Left renal pelvis (tissue), 4 donors: ENCODE measurements at places on chromosomes 7 and 10.

DNA sequence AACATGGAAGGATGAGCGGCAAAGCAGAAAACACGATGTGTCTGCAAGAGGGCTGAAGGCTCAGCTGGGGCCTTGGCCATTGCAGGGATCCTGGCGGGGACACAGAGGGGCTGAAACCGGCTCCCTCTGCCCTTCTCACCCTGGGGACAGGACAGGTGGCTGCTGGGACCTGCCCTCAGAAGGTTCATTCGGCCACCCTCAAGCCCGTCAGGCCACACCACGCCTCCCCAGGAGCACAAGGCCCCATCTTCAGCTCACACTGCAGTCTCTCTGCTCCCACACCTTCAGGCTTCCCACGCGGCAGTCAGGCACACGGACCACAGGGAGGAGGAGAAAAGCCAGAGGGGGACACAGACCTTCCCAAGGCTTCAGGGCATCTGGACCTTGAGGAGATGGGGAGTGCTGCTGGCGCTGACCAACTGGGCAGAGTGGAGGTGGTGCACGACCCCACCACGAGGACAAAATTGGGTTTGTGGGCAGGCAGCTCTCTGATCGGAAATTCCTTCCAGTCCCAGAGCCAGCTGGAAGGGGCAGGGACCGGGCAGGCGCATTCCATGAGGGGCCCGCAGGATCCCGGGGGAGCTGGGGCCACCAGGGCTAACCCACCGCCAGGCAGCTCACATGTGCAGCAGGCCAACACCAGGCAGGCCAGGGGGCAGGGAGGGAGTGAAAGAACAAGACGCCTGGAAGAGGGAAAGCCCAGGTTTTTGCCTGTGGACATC is 104.0 kb downstream of the MAD1L1 start:
- no peak for DNase-seq

DNA sequence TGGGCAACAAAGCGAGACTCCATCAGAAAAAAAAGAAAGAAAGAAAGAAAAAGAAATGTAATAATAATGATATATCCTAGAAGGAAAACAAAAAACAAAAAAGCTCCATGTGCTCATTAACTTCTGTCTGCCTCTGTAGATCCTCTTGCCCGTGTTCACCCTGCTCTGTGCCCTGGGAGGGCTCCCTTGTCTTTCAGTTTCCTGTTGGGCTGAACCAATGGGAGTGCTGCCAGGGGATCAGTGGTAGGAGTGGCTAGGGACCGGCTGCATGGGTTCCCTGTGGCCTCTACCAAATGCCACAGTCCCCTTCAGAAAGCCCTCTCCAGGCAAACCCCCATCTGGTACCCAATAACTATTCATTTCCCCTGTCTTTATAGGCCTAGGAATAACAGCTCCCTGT is 51.8 kb upstream of the PARD3 start:
- no peak for DNase-seq

GRCh38 chr7:80040752-80041151 is 93.9 kb upstream of the GNAI1 start:
- DNase-seq = no peak

GRCh38 chr10:8661886-8662285 is 607.4 kb downstream of the GATA3 start:
- no peak for DNase-seq

DNA sequence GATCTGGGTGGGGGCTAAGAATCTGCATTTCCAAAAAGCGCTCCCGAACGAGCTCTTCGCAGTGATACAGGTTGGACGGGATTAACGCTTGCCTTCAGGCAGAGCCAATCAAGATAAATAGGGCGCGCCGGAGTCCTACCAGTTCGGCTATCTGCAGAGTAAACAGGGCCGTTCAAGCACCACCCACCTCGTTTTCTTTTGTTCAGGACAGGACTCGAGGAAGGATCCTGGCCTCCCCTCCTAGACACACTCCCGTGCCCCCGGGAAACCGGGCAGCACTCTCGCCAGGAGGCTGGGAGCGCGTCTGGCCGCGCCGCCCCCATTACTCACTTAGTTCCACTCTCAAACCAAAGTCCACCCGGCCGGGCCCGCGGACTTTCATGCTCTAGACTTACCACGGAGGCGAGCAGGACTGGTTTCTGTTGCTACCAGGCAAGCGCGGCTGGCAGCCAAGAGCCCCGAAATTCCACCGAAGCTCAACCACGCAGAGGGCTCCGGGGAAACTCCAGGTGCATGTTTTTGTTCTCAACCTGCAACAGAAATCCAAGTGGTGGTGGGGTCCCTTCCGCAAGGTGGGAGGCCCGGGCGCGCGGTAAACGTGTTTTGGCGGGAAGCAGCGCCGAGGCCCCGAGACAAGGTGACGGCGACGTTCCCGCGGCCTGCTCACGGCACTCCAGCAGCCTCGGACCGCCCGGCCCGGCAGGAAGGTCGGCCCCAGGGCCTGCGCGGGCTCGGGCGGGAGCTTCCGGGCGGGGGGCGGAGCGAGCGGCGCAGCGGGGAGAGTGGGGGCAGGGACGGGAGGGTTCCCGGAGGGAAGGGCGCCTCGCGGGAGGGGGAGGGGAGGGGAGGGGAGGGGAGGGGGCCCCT is 12.7 kb downstream of the HNRNPF start:
- peak; percentile 63 for DNase-seq

GRCh38 chr10:127587668-127588365 is 38.7 kb downstream of the NPS start:
- DNase-seq = no peak

DNA sequence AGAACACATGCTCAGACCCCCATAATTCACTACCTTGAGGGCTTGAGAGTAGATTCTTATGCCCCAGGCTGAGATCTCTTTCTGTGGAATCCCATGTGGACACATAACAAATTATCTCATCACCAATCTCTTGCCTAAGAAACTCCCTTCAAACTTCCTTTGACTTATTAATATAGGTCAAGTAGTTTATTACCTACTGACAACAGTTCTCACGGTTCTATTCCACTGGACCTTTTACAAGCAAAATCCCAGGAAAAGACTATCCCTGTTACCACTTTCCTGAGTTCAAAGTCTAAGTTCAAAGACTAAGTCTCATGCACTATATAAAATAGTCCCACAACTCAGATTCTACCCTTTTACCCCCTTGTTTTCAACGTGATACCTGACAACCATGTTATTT is 754.7 kb downstream of the SUGCT start:
- no peak for DNase-seq

DNA sequence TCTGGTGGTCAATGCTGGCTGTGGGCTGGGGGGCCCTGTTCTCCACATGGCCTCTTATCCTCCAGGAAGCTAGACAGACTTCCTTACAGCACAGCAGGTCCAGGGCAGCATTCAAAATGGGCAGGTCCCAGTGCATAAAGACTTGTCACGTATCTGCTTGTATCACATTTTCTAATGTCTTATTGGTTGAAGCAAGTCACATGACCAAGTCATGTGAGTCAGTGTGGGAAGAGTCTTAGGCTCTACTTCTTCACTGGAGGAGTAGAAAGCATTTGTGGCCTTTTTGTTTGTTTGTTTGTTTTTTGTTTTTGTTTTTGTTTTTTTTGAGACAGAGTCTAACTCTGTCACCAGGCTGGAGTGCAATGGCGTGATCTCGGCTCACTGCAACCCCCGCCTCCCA is 104.7 kb downstream of the COL13A1 start:
- no peak for DNase-seq

GRCh38 chr7:29291723-29292618 is 97.4 kb downstream of the CHN2 start:
- no peak for DNase-seq

DNA sequence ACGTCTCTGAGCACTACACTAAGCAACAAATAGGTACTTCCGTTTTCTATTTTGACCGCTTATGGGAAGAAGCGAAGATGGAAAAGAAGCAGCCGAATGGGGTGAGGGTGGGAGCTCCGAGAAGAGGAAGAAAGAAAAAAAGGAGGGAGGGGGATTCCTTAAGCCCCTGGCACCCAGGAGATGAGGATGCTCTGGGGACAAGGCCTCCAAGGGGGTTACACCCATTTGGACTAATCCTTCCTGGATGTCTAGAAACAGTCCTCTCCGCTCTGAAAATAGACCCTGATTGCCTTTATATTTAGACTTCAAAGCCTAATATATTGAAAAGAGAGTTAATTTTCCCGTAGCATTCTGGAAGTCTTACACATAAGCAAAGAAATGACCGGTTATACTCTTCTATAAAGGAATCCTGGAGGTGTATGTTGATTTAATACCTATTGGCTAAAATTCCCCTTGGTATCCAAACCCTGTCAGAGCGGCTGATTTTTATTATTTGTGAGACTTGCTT is 676 bp upstream of the HTR7 start:
- no peak for DNase-seq

- peak; percentile 11 for DNase-seq
Observed at GRCh38 chr7:95684037-95684436, 87.7 kb upstream of the PDK4 start.

DNA sequence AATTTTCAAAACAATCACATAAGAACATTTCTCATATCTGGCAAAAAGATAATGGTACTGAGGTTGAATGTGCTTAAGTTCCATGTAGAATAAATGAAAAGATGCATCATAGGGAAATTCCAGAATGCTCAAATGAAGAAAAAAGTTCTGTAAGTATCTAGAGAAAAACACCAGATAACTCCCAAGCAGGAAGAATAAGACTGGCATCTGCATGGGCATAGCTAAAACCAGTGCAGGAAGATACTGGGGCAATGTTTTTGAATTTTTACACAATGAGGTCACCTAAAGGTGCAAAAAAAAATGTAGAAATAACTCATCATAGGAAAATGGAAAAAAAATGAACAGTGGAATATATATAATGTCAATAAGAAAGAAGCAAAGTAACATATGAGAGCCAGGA is 275.2 kb downstream of the BAMBI start:
- DNase-seq = no peak

DNA sequence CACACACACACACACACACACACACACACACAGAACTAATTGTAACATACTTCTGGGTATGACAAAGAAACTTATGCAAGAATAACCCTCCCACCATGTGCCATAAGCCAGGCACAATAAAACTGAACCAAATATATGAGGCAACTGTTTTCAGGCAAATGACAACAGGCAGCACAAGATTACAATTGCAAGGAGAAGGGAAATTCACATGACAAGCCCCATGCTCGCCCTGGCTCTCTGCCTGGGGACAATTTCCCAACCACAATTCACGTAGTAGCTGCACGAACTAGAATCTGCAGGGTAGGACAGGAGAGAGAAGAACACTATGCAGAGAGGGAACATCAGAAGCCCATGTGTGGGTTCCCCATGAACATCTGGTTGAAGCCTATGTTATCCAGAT is 143.3 kb downstream of the CALN1 start:
- DNase-seq = no peak

DNA sequence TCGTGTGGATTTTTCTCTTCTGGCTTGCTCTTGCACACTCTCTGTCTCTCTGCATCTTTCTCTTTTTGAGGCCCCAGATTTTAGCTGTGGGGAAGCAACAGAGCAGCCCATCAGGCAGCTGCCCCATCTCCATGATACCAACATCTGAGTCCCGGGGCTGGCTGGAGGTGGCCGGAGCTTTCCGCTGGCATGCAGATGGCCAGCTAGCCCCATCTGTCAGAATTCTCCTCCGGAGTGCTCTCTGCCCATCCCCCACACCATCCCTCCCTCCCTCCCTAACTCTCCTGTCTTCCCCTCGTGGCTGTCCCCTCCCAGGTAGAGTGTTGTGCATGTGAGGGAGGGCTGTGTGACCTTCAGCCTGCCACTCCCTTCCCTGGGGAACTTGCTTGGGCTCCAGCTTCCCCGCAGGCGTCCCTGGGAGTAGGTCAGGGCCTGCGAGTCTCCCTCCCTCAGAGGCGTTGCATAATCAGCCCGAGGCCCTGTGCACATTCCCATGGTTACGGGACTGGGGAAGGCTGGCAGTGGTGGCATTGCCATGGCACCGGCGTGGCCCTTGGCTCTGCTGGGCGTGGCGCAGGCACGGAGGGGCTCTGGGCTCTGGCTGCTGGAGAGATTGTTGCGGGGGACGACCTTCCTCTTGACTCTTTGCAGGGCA is 24.7 kb downstream of the GHRHR start:
- DNase-seq = no peak

- DNase-seq = no peak
Observed at GRCh38 chr10:77582710-77583115, 54.9 kb downstream of the KCNMA1 start.

GRCh38 chr7:92448205-92448747 is 994 bp downstream of the GATAD1 start:
- no peak for DNase-seq

- no peak for DNase-seq
Observed at GRCh38 chr7:47236480-47237129, 345.3 kb downstream of the TNS3 start.

- no peak for DNase-seq
Observed at GRCh38 chr10:77792155-77792554, 134.4 kb downstream of the DLG5 start.

- no peak for DNase-seq
Observed at GRCh38 chr10:11626071-11626470, 14.6 kb upstream of the USP6NL start.

DNA sequence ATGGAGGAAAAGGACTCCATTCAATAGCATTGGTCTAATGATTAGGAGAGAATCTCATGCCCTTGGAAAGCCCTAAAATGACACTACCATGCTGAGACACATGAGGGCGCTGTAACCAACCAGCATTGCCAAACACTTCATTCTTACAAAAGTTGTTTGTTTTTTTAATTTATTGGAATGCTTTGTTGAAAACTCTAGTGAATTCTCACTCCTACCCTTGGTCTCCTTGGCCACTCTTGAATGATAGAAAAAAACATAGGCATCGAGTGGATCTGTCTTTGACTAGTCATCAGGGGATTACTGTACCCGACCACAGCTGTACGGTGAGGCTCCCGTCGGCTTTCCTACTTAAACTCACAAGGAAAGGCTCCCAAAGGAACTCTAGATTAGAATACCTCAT is 29.3 kb upstream of the ADD3 start:
- DNase-seq = no peak

DNA sequence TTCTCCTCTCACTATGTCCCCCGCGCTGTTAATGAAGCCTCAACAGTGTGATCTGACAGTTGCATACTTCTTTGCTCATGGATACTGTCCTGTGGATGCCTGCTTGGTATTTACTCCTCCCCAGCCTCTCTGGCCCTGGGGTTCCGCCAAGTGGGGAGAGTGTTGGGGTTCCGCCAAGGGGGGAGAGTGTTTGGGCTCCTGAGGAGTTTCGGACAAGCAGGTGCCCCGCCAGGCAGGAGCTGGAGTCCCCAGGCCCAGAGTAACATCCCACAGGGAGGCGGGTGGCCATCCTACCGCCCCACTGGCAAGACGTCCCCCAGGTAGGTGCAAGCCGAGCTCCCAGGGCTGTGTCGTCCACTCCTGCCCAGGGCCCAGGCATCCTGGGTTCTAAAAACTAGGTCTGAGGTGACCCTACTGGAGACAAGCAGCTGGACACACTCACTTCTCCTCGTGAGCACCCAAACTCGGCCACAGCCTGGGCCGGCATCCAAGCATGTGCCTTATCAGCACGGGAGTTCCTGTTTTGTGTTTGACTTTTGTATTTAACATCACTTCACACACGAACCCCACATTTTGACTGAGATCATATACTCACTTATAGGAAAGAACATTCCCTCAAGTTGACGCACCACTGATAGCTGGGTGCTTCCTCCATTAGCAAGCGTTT is 34.2 kb downstream of the CAMK2B start:
- no peak for DNase-seq

- no peak for DNase-seq
Observed at GRCh38 chr10:34760606-34761005, 54.5 kb downstream of the PARD3 start.

- no peak for DNase-seq
Observed at GRCh38 chr7:80997841-80998240, 79.0 kb upstream of the SEMA3C start.
